ENCODE measurements at places on chromosomes 16 and 17. TPM values are rescaled to one million over a fixed set of nuclear protein-coding genes. Genes with fewer than 3 reads are reported as not detected.

RND2 gene
- 0.72 TPM for total RNA-seq

ZNF469 gene
- total RNA-seq: 5.3 TPM

DLX3 gene
- 0.72 TPM for total RNA-seq

HLF gene
- 33.7 TPM for total RNA-seq

SDR42E1 gene
- 1.9 TPM for total RNA-seq

TTYH2 gene
- 1.2 TPM for total RNA-seq

SLC16A11 gene
- 2.9 TPM for total RNA-seq

OTOP3 gene
- not detected for total RNA-seq
